ENCODE measurements at places on chromosomes 13 and 19. TPM values are rescaled to one million over a fixed set of nuclear protein-coding genes. Genes with fewer than 3 reads are reported as not detected.

The PTPRH gene
- total RNA-seq = not detected

The PGLYRP2 gene
- not detected for total RNA-seq

The FGF9 gene
- 0.22 TPM for total RNA-seq

The COL4A1 gene
- not detected for total RNA-seq

The FFAR2 gene
- total RNA-seq = not detected

The NCR1 gene
- total RNA-seq = not detected

The FEM1A gene
- total RNA-seq = 17.9 TPM

The URAD gene
- not detected for total RNA-seq

The FCGBP gene
- 6.1 TPM for total RNA-seq

The SMAD9 gene
- total RNA-seq = not detected

The IRS2 gene
- 4.2 TPM for total RNA-seq

The LRRC4B gene
- total RNA-seq = not detected

The DBP gene
- 9.2 TPM for total RNA-seq

The NUDT15 gene
- 5.5 TPM for total RNA-seq
